Activated CD4-positive, alpha-beta memory T cell treated with anti-CD3 and anti-CD28 coated beads, Interleukin-2, amount 10 ng/mL, durations not matched to agents 7 days and 5 days (primary cell): ENCODE measurements at places on chromosomes 12 and 14. TPM values are rescaled to one million over a fixed set of nuclear protein-coding genes. Genes with fewer than 3 reads are reported as not detected.
A peak's percentile ranks its signal among the peaks of the same experiment; 100 is the strongest.

DNA sequence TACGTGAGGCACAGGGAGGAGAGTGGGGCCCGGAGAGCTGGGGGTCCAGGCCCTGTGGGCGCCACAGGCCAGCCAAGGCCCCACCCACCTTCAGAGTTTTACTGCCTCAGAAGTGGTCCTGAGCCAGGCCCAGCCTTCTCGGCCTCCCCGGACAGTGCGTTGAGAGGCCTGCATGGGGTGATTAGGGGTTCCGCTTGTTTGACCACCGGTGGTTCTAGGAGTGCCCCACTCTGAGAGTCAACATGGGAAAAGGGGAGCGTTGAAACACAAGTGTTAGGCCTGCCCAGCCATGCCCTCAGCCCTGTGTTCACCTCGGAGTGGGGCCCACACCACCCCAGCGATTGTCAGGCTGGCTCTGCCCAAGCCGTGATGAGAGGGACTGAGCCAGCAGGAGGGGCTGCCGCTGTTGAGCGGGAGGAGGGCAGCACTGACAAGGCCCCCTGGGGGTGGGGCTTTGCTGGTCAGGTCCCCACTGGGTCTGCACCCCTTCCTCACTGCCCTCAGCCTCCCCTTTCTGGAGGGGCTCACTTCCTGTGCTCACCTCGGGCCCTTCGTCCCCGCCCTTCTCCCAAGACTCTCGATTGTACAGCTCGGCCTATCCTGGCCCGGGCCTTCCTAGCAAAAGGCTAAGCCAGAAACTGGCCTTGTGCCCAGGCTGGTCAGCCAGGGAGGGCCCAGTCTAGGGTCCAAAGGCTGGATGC is 4.8 kb downstream of the CKB start:
- DNase-seq: no peak

- no peak for DNase-seq
These were observed 94.4 kb downstream of the DICER1 start for GRCh38 chr14:95062946-95063345.

The LTBP2 gene
- 0.40 TPM for total RNA-seq

DNA sequence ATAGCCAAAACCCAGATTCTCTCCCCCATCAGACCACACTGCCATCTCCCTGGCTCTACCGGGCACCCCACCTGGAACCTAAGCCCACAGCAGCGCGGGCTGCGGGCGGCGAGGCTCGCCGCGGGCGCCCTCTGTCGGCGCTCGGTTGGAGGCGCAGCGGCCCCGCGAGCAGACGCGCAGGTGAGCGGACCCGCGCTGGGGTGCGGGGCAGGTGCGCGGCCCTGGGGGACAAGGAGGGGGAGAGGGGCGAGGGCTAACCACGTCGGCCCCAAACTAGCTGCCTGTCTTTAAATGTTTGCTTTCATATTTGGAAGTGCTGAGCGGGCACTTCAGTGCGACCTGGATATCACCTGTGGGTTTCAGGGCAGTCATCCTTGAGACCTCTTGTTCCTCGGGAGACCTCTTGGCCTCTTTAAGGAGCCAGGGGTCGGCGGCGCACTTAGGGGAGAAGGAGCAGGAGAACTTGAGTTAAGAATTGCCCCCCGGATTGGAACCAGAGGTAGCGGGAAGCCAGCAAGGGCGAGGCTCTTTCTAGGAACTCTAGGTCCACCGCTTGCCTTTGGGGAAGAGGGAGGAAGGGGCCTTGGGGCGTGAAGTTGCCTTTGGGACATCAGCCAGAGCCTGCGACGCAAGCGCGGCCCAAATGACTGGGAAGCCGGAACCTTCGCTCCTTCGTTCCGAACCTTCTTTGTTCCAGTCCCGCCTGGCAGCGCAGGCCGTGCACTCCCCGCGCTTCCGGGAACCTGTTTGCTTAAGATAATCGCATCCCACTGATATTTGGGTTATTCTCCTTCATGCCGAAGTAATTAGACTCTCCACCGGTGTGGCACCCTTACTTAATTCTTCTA is 78.7 kb downstream of the NEDD1 start:
- DNase-seq: peak; percentile 38

- DNase-seq: no peak
These were observed 2.7 kb downstream of the GALNT9 start for GRCh38 chr12:132326646-132327045.

The HAL gene
- 0.18 TPM for total RNA-seq
